Neural progenitor cell (in vitro differentiated cells): ENCODE measurements at places on chromosomes 6 and 20.

DNA sequence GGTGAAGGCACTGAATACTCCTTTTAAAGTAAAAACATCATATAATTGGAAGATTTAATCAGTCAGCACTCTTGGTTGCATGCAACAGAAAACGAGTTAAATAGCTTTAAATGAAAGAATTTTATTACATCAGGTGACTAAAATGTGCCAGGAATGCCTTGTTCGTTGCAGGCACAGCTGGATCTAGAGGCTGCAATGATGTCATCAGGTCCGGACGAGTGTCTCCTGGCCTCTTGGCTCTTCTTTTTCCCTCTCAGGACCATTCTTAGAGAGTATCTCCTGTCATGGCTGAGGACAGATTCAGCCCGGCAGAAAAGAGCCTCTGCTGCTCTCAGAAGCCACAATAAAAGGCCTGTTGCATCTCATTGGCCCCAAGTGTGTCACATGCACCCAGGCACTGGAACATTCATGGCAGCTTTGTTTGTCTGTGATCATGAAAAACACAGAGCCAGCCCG, 510.7 kb upstream of the SULF2 start:
- peak; percentile 22 for DNase-seq

DNA sequence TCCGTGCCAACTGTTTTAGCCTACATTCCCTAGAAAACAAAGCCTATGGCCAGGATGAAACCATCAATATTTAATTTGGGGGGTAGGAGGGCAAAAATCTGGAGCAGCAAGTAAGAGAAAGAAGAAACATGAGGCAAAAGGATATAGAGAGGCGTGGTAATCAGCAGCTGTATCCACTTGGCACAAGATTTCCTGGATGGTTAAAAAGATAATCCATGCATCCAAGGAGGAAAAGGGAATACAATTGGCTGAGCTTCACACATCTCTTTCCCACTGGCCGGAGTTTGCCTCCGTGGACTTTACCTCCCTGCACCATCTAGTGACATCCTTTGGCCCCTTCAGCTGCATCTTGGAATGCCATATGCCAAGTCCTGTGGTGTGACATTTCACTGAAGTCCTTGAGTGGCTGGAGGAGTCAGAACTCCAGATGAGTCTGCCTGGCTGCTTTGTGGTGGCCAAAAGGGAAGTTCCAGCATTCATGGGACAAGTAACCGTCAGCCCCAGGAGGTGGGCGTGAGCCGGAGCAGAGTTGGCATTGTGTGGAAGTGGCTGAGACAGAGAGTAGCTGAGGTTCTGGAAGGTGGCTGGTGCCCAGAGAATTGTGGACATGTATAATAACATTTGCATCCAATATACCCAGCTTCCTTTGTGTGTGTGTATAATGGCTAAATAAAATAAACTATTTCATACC, 13.7 kb upstream of the TMX4 start:
- DNase-seq = no peak

DNA sequence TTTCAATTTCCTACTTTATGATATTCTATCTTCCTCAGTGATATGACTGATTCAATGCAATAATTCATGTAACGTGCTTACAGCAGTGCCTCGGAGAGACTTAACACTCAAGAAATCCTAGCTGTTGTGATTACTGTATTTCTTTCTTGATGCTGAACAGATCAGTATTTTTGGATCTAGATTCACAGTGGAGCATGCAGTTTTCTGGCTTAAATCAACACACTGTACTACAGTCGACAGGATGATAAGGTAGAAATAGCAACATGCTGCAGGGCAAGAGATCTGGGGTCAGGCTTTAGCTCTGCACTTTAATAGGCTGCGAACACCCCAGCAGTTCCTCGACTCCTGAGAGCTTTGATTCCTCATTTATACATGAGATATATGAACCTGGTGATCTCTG, 161.0 kb downstream of the AIG1 start:
- no peak for DNase-seq

GRCh38 chr6:41672816-41673703, 34.8 kb downstream of the MDFI start:
- DNase-seq = no peak

- DNase-seq = no peak
Observed at GRCh38 chr6:142838821-142839685, 105.9 kb downstream of the HIVEP2 start.

GRCh38 chr6:37731888-37732287, 34.2 kb upstream of the MDGA1 start:
- no peak for DNase-seq

DNA sequence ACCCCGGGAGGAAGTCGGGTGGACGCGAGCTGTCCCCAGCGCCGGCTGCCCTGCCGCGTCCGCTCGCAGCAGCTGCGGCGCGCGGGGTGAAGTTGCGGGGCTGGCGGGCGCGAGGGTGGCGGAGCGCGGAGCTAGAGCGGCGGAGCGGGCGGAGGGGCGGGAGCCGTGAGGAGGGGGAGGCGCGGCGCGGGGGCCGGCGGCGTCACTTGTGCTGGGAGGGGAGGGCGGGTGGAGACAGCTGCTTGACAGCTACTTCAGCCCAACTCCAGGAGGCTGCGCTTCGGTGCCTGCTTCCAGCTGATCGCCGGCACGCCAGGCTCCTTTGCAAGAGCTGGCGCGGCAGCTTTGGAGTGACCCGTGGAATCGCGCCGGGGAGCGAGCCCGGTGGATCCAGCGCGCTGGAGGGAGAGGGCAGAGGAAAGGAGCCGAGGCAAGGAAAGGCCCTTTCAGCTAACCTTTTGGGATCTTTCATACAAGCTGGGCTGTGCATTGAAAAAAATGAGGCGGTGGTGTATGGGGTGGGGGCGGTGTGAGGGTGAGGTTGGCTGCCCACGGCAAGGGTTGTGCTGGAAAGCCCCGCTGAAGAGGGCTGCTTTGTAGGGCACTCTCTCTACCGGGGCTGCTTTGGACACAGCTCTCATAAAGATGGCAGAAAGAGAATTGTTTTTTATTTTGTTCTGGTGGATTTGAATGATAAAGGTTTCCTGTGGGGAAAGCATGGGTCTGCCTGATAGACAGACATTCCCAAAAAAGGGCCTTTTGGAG, 24.6 kb downstream of the RIPOR2 start:
- DNase-seq = peak; percentile 91
